Activated CD4-positive, alpha-beta T cell treated with anti-CD3 and anti-CD28 coated beads, Interleukin-2, amount 10 ng/mL, durations not matched to agents 7 days and 5 days (primary cell): ENCODE measurements at places on chromosomes 5 and 9.

- no peak for DNase-seq
Measured at GRCh38 chr5:37833990-37834389, 5.9 kb downstream of the GDNF start.

DNA sequence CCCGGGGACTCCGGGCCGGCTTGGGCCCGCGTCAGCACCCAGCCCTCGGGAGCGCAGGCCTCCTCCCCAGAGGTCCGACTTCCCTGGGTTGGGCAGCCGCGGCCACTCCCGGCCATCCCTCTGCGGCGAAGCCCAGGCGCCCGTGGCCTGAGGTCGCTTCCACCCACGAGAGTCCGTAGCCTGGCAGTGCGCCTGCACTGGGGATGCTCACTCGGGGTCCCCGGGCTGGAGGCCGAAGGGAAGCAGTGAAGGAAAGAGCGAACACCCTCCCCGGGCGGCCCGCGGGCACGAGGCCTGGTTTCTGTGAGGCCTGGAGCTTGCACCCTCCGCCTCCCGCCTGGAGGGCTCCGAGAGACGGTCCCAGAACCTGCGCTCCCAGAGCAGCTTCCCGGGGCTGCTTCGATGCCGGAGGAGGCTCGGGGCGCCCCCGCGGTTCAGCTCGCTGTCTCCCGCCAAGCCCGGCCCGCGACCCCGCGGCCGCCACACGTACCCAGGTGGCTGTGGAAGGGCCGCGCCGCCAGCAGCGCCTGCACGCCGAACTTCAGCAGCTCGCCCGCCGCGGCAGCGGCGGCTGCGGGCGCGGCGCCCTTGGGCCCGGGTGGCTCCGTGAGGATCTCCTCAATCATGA is 607 bp downstream of the BARX1 start:
- no peak for DNase-seq

DNA sequence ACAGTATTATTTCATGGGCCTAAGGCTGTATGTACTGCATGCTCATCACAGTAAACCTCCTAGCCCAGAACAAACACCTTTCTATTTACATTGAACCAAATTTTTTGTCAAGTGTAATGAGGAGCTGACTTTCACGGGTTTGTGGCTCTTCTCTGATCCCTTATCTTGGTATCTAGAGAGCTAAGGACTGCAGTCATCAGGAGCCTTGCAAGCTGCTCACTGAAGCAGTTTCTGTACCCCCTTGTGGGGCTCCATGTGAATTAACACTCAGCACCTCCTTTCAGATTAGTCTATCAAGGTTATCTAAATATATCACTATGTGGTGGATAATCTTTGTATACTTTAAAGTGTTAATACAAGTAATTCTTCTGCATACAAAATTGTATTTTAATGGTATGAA is 108.2 kb downstream of the AUH start:
- peak; percentile 72 for DNase-seq

GRCh38 chr5:84281383-84281782 is 103.3 kb downstream of the EDIL3 start:
- DNase-seq, result no peak

DNA sequence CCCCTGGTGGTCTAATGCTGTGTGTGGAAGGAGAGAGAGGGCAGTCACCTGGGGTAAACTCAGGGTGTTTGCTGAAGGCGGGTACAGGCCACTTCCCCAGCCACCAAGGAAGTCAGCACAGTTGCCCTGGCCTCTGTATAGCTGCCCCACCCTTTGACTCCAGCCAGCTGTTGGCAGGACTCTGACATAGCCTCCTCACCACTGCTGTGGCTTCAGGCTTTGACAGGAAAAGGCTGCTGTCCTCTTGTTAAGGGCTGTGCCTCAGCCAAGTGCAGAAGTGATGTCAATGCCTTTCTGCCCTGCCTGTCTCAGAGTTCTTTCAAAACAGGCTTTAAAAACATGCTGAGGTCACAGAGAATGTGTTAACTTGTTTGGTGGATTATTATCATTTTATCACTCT is 487.2 kb upstream of the KLF4 start:
- no peak for DNase-seq

- DNase-seq, result no peak
Measured at GRCh38 chr9:35651956-35652828, 1.5 kb upstream of the SIT1 start.

DNA sequence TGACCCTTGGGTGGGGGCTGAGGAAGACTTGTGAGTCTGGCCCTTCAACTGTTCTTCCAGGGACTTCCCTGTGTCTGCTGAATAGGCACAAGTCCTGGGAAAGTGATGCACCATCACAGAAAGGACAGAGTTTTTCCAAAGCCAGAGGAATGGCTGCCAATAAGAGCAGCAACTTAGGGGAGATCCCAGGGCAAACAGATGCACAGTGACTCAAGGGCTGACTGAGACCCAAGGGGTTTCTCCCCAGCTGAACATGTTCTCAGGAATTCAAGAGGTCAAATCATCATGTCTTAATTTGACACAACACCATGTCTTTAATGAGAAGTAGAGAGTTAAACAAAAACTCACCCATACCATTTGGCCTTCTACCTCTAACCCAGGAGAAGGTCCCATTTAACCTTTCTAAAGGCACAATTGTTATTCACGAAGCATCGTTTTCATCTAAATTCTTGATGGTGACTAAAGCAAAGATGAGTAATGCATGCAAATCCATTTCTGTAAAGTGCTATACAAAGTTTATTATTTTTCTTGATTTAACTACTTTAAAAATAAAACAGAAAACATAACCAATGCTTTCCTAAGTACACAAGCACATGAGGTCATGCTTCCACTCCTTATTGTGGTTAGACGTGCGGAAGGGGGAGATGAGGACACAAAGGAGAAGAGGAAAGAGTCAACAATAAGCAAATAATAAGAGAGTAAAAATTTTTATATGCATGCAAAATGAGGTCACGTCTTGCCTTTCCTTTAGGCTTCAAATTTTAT is 324.1 kb downstream of the PLK2 start:
- no peak for DNase-seq

DNA sequence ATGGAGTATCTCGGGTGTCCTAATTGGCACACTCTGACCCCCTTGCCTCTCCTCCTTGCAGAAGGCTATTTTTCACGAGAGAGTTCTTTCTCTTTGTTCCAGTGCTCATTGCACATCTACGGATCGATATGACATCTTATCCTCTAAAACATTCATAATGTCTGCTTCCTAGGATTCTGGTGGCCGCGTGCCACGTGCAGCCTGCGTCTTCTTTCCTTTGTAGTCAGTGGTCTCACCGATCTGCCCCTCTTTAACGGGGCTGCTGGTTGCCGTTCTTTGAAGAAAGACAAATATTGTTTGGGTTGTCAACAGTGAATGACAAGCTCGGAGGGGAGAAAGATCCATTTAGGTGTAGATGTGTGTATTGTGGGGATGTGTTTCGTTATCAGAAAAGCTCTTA is 252.4 kb upstream of the WWC1 start:
- DNase-seq, result no peak

GRCh38 chr5:119785057-119785456 is 155.7 kb downstream of the FAM170A start:
- DNase-seq, result no peak

- no peak for DNase-seq
Measured at GRCh38 chr5:172853355-172853975, 19.4 kb downstream of the ERGIC1 start.
